ENCODE measurements at places on chromosomes 12 and 14. TPM values are rescaled to one million over a fixed set of nuclear protein-coding genes. Genes with fewer than 3 reads are reported as not detected.

GRCh38 chr12:108594-108993, 42.0 kb downstream of the IQSEC3 start:
- no peak overlapping the region for H3K4me3 ChIP-seq
- no peak overlapping the region for H3K27ac ChIP-seq
- H3K36me3 ChIP-seq = no peaks in the 10 kb centered on the region
- H3K4me1 ChIP-seq = peaks cover 7% of the 10 kb centered on the region

DNA sequence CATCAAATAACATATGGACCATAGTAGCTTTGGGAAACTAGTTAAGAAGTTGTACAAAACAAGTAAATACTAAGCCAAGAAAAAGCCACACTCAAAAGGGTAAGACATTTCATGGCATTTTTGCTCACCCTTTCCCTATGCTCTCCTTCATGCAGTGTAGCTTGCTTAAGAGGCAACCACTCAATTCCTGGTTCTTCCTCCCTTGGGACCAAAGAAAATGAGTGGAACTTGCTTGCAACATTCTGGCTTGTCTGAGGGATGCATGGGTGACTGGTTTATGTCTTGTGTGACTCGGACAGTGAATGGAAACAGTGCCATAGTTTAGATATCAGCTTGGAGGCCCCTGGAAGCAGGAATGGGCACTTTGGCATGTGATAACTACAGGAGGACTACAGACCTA, 252.0 kb upstream of the ARID2 start:
- no peak overlapping the region for H3K4me3 ChIP-seq
- no peak overlapping the region for H3K27ac ChIP-seq
- no peaks in the 10 kb centered on the region for H3K36me3 ChIP-seq
- no peaks in the 10 kb centered on the region for H3K4me1 ChIP-seq
- DNase-seq = no peak
- no peaks in the 10 kb centered on the region for H3K27me3 ChIP-seq

Gene RD3L
- not detected for total RNA-seq

Gene CMA1
- total RNA-seq = not detected

Gene LRRC10
- total RNA-seq = not detected

Gene SH2B3
- total RNA-seq = 24.1 TPM

Gene CD163
- total RNA-seq = 96.3 TPM

Gene P2RX2
- not detected for total RNA-seq

Gene RASSF3
- total RNA-seq = 29.5 TPM

GRCh38 chr12:3294481-3294911, 196.5 kb upstream of the PRMT8 start:
- H3K27me3 ChIP-seq = no peaks in the 10 kb centered on the region
- no peaks in the 10 kb centered on the region for H3K36me3 ChIP-seq
- H3K4me1 ChIP-seq = peaks cover 12% of the 10 kb centered on the region

DNA sequence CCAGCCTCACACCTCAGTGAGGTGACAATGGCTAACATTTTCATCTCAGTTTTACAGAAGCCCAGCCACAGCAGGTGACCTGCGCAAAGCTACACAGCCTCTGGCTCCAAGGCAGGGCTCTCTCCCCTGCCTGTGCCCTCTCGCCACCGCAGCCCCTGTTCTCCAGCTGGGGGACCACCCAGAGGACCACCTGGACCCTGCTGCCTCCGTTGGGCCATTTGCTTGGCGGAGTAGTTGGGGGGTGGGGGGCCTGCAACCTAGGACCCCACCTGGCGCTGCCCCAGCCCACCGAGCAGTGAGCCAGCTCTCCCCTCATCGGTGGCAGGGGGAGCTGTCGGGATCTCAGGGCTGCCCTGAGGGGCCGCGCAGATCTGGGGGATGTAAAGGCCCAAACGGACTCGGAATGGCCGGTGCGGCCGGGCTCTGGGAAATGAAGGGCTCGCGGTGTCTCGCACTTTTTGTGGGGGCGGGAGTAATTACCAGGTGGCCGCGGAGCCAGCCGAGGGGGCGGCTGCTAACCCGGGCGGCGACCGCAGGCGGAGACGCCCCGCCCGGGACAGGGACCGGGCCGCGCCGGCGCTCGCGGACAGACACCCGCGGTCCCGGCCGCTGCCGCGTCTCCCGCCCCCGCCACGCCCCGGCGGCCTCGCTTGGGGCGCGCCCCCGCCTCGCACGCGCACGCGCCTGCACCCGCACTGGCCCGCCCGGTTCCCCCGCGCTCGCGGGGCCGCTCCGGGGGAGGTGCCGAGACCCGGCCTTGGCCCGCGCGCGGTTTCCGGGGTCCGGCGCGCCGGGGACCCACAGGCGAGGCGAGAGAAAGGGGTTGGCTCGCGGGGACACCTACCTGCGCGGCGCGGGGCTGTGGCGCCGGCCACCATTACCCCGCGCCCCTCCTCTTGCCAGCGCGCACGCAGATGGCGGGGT, 8.6 kb upstream of the GPR68 start:
- no peak for DNase-seq
- peaks cover 39% of the 10 kb centered on the region for H3K4me1 ChIP-seq
- H3K27me3 ChIP-seq = no peaks in the 10 kb centered on the region
- peak overlapping the region; percentile 71 for H3K27ac ChIP-seq
- no peaks in the 10 kb centered on the region for H3K36me3 ChIP-seq
- peak overlapping the region; percentile 55 for H3K4me3 ChIP-seq

GRCh38 chr12:3538466-3539030, 47.5 kb downstream of the PRMT8 start:
- H3K4me1 ChIP-seq = no peaks in the 10 kb centered on the region
- H3K27me3 ChIP-seq = no peaks in the 10 kb centered on the region
- H3K27ac ChIP-seq = no peak overlapping the region
- H3K36me3 ChIP-seq = no peaks in the 10 kb centered on the region

DNA sequence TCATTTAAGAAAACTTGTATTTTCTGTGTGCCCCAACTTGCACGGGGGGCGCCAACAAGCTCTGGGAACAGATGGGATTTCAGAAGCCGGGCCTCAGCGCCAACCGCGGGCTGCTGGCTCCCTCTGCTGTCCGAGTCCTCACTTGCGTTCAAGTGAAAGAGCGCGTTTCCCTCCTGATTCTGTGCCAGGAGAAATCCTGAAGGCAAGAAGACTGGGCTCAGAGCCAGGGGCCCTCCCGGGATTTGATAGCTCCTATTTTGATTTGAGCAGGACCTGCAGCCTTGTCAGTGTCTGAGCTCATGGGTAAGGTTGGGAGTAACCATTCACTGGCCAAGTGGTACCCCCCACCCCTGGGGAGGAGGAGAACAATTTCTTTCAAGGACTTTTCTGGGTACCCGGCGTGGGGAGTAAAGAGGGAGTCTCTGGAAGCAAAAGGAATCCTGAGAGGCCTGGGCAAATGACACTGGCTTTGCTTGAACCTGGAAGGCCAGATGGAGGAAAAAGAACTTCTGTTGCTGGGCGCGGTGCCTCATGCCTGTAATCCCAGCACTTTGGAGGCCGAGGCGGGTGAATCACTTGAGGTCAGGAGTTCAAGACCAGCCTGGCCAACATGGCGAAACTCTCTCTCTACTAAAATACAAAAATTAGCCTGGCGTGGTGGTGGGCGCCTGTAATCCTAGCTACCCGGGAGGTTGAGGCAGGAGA, 179.0 kb upstream of the RGS6 start:
- no peaks in the 10 kb centered on the region for H3K36me3 ChIP-seq
- DNase-seq = no peak
- H3K27me3 ChIP-seq = no peaks in the 10 kb centered on the region
- H3K4me1 ChIP-seq = peaks cover 9% of the 10 kb centered on the region
- no peak overlapping the region for H3K4me3 ChIP-seq

- no peak overlapping the region for H3K4me3 ChIP-seq
- H3K27ac ChIP-seq = no peak overlapping the region
- DNase-seq = no peak
- no peaks in the 10 kb centered on the region for H3K36me3 ChIP-seq
Observed at GRCh38 chr14:56144176-56144575, 26.0 kb downstream of the PELI2 start.

Gene GNB3
- 5.2 TPM for total RNA-seq

GRCh38 chr12:49980501-49981349, 8.0 kb downstream of the AQP6 start:
- no peaks in the 10 kb centered on the region for H3K27me3 ChIP-seq
- H3K27ac ChIP-seq = no peak overlapping the region
- no peak for DNase-seq
- H3K36me3 ChIP-seq = no peaks in the 10 kb centered on the region
- no peak overlapping the region for H3K4me3 ChIP-seq
- H3K4me1 ChIP-seq = peaks cover 11% of the 10 kb centered on the region

DNA sequence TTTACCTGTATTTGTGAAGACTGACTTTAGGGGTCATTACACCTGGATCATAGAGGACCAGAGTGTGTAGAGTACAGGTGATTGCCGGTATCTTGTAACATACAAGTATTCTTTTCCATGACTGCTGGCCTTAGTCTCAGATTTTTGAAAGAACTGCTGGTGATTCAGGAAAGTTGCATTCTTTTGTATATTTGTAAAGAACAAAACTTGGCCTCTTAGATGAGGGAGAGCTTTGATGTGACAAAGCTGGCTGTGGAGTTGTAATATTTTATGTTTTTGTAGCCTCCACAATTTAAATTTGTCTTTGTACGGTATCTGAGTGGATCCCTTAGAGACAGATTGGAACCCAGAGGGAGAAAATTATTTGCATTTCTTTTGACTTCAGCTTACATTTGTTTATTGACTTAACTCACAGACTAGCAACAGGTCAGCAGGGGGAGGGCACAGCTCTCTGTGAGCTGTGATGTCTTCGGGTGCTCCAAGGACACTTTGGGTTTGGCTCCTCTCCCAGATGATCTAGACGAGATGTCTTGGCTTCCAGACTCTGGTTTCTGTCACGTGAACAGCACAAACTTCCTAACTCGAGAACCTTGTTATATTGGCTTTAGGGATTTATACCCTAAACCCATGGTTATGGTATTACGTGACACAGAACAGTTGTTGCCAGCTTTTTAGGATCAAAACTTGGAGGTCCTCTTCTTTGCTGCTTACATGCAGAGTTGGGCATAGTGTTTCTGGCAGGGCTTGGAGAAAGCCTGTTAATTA, 65.9 kb downstream of the DAAM1 start:
- no peak overlapping the region for H3K4me3 ChIP-seq
- peaks cover 37% of the 10 kb centered on the region for H3K4me1 ChIP-seq
- peak overlapping the region; percentile 84 for H3K27ac ChIP-seq
- DNase-seq = no peak

DNA sequence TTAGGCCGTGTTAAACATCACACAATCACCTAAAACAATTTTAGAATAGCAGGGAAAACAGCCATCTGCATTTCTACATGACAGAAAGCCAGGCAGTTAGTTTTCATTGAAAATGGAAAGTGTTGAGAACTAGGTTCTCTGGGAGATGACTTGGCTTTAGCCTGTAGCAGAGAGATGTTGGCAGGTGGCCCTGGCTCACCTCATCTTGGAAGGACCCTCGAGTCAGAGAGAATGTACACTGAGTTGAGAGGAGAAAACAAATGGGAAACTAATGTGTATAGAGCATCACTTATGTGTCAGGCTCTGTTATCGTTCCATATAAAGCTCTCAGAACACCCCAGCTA, 51.9 kb downstream of the SUSD6 start:
- H3K27me3 ChIP-seq = no peaks in the 10 kb centered on the region
- peaks cover 79% of the 10 kb centered on the region for H3K4me1 ChIP-seq
- H3K4me3 ChIP-seq = no peak overlapping the region
- H3K27ac ChIP-seq = peak overlapping the region; percentile 31
- no peaks in the 10 kb centered on the region for H3K36me3 ChIP-seq

DNA sequence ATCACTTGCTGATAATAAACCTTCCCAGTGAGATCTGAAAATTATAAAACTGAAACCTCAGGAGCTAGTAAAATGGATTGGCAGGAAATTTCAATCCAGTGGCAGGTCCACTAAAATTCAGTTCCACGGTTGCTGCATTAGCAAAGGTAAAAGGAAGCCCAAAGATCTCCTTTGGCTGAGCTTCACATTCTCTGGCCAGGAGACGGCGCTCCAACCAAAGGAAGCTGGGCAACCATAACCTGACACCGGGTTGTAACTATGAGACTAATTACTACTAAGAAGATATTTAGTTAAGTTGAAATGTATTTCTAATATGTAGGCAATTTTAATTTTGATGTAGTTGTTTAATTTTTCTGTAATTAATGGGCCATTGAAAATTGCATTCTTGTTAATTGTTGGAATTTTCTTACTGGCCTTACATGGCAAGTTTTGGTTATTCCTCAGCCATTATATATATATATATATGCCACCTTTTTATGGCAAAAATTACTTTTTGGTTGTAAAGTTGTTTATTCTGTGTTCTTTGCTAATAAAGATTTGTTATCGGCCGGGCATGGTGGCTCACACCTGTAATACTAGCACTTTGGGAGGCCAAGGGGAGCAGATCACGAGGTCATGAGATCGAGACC, 17.0 kb downstream of the OR8S1 start:
- no peaks in the 10 kb centered on the region for H3K27me3 ChIP-seq
- H3K4me3 ChIP-seq = no peak overlapping the region
- no peak for DNase-seq
- H3K27ac ChIP-seq = no peak overlapping the region
- H3K4me1 ChIP-seq = no peaks in the 10 kb centered on the region

- no peak for DNase-seq
- no peaks in the 10 kb centered on the region for H3K4me1 ChIP-seq
- H3K27ac ChIP-seq = peak overlapping the region; percentile 9
- H3K4me3 ChIP-seq = no peak overlapping the region
Observed at GRCh38 chr14:25953532-25954139, 644.2 kb downstream of the NOVA1 start.

DNA sequence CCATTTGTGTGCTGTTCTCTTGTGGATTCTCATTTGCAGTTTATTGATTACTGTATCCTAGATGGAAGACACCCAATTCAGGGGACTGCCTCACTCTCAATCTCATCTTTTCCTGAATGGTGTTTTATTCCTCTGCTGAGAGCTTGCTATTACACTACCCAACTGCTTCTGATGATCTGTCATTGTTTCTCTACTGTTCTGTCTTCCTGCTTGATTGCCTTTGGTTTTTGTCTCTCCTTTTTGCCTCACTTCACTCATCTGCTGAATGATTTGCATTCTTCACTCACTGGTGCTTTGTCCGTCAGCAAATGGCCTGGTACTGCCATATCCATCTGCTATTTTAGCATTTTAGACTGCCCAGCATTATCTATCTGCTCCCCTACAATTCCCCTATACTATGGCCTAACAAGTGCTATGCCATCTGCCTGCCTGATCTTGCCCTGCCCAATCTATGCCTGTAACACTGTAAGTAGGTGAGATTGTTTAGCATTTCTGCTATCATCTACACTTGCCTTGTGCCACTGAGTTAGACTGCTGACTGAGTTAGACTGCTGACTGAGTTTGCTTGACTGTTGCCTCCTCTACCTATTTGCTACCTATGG, 335.1 kb downstream of the GPHN start:
- H3K4me1 ChIP-seq = no peaks in the 10 kb centered on the region
- H3K27ac ChIP-seq = no peak overlapping the region
- H3K4me3 ChIP-seq = no peak overlapping the region
- no peaks in the 10 kb centered on the region for H3K27me3 ChIP-seq
- no peaks in the 10 kb centered on the region for H3K36me3 ChIP-seq

GRCh38 chr14:44935155-44935554, 26.6 kb downstream of the KLHL28 start:
- H3K4me1 ChIP-seq = no peaks in the 10 kb centered on the region
- H3K27ac ChIP-seq = no peak overlapping the region
- H3K27me3 ChIP-seq = no peaks in the 10 kb centered on the region
- peaks cover 8% of the 10 kb centered on the region for H3K36me3 ChIP-seq
